Amygdala (tissue), 56 donors: ENCODE measurements at places on chromosomes 5 and 9.

GRCh38 chr5:170000155-170000554, 19.9 kb upstream of the INSYN2B start:
- DNase-seq = no peak

DNA sequence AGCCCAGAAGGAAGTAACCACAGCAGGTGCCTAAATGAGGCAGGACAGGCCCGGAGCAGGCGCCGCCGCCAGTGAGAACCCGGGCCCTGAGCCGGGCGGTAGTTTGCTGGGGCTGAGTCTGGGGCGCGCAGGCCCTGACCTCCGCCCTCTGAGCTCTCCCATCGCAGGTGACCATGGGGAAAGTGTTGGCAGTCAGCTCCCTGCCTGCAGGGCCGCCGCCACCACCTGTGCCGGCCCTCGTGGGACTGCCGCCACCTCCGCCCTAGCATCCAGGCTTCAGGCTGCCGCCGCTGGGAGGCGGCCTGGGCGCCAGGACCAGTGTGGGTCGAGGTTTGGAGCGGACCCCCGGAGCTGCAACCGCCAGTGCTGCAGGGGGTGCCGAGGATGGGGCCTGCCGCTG, 61.1 kb downstream of the TARS1 start:
- DNase-seq = no peak

DNA sequence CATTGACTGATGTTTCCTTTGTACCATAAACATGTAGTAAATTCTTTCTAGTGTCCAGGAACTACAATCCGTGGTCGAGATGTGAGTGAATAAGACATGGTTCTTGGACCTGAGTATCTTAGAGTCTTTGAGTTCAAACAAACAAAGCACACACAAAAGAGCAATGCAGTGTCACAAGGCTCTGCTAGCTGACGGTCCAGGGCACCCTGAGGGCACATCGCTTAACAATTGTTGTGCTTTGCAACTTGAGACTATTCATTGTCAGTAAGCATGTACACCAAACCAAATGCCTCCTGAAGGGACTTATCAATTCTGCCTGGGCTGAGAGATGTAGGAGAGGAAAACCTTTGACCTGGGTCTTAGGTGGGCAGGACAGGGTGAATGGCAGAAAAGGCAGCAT, 84.8 kb downstream of the CAMK4 start:
- no peak for DNase-seq

DNA sequence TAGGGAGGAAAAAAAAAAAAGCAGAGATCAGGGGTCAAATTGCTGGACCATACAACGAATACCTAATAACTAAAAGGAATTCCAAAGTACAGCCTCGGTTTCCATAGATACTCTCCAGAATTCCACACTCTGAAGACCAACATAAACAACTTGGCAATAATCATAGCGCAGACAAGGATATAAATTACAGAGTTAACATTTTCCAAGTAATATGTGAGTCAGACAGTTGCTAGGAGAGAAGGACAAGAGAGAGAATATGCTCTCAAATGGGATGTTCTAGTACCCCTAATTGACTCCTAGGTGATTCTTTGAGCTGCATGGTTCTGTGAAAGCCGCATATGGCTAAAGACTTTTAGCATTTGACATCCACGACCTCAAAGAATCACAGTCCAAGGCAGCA, 165.2 kb downstream of the FRMD3 start:
- no peak for DNase-seq

- DNase-seq = no peak
These were observed 85.1 kb downstream of the FGF1 start for GRCh38 chr5:142600611-142601358.

GRCh38 chr9:135021393-135021789, 66.1 kb upstream of the OLFM1 start:
- no peak for DNase-seq

GRCh38 chr9:83355024-83355444, 183.2 kb downstream of the FRMD3 start:
- DNase-seq = no peak

DNA sequence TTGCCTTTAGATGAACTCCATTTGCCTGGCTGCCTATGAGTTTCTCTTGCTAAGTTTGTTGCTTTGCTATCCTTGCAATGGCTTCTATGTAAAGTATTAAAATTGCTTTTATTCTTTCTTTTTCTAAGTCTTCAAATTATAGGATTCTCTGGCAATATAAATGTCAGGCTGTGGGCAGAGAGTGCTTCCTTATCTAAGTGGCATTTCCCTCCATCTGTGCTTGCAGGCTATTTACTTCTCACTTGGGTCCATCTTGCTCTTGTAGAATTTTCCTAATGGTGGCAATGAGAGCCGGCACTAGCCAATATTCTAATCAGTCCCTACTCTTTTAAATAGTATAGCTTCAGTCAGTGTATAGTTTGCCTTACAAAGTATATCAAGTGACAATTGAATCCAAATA, 63.3 kb downstream of the FAM174A start:
- no peak for DNase-seq

DNA sequence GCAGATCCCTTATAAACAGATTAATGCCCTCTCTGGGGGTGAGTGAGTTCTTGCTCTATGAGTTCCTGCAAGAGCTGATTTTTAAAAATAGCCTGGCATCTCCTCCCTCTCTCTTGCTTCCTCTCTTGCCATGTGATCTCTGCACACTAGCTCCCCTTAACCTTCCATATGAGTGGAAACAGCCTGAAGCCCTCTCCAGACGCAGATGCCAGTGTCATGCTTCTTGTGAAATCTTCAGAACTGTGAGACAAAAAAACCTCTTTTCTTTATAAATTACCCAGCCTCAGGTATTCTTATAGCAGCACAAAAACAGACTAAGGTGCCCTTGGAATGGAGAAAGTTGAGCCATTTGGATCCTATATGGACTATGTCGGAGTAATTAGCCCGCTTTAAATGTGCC, 559.7 kb upstream of the CYLC2 start:
- DNase-seq = no peak

DNA sequence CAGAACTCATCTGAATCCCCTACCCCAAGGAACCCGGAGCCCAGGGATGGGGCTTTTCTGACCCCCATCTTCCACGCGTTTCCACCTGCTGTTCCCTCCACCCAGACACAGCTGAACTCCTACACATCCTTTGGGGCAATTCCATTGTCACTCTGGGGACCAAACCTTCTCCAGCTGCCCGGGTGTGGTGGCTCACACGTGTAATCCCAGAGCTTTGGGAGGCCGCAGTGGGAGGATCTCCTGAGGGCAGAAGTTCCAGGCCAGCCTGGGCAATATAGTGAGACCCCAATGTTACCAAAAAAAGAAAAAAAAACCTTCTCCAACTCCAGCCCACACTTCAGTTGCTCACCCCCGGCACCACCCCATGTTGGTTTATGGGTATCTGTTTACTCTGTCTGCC, 8.1 kb downstream of the EPB41L4B start:
- no peak for DNase-seq

DNA sequence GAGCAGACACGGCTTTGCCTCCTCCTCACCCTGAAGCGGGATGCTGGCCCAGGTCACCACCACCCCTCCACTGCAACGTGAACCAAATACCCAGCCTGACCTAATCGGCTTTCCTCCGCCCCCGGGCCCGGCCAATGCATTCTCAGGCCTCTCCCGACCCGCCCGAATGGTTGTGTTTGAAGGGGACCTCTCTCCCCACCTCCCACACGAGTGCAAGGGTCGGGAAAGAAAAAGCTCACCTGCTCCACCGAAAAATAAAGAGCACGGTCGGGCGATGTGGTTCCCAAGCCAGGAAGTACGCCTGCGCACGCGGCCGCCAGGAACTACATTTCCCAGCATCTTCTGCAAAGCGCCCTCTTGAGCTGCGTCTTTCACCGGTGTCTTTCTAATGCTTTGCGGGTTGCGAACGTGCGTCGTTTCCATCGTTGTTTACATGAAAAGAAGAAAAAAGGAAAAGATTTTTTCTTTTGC, at the start of gene ZNF883:
Gene ZNF883, minus strand, starts transcription at position 282 of the 471 bp plus-strand sequence.
- no peak for DNase-seq

DNA sequence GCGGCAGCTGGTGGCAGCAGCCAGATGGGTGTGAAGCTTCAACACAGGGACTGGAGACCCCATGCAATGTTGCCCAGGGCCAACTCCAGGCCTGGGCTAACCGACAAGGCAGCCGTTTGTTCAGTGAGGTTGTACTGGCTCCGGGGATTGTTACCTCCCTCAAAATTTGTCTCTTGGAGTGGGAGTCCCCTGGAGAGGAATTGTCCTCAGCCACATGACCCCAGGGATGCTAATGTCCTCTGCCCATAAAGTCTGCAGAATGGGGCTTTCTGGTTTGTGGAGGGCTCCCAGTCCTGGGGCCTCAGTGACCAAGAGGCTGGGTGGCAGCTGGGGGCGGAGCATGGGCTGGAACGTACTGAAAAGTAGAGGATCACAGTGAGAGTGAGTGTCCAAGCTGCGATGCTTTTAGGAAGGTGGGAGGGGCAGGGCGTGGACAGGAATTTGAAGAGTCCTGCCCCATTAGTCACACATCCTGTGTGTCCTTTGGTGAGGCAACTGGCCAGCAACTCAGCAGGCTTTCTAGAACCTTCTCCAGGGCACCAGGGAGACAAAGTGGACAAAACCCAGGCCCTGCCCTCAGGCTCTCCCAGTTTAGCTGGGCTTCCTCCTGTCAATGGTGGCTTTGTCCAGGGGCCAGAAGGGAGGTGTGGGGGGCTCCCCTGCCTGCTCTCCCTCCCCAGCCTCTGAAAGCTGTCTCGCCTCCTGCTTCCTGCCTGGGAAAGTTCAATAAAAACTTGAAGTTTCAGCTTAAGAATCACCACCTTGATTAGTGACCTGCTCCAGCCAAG, 114.0 kb downstream of the NSG2 start:
- DNase-seq = no peak

- DNase-seq = no peak
These were observed 1.8 kb downstream of the ARRDC1 start for GRCh38 chr9:137607141-137607857.

GRCh38 chr5:163104464-163104863, 332.9 kb upstream of the CCNG1 start:
- no peak for DNase-seq

- no peak for DNase-seq
These were observed 371.0 kb downstream of the ICE1 start for GRCh38 chr5:5793242-5794117.

GRCh38 chr9:1726993-1727759, 288.0 kb upstream of the SMARCA2 start:
- no peak for DNase-seq

DNA sequence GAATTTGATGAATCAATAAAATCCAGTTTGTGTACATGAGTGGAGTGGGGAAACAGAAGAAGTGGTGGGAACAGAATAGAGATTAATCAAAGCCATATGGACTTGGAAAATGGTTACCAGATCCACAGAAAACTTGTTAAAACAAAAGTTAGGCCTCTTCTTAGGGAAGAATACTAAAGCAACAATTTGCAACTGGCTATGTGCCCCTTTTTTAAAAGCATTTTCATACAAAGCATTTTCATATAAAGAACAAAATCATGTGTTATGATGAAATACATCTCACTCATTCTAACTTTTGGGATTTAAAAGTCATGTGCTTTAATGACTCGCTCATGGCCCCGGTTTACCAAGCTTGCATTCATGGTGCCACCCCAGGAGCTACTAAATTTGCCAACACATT, 276.9 kb downstream of the EFNA5 start:
- DNase-seq = no peak

GRCh38 chr9:35892051-35892450, 14.0 kb upstream of the HRCT1 start:
- no peak for DNase-seq

DNA sequence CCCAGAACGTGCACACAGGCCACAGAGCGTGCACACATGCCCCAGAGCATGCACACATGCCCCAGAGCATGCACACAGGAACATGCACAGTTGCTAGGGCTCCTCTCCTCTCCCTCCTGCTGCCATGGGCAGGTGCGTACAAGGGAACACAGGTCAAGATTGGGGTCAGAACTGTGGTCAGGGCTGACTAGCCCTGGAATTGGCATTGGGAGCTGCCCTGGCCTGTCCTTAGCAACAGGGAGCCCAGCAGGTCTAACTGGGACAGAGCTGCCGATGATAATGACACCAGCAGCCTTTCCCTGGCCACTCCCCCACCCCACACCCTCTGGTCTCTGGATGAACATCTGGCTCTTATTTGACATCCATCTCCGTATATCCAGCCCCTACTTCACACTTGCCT, 8.0 kb downstream of the PCDH1 start:
- DNase-seq = no peak

GRCh38 chr9:131433302-131433854, 39.5 kb downstream of the PRRC2B start:
- DNase-seq = no peak

DNA sequence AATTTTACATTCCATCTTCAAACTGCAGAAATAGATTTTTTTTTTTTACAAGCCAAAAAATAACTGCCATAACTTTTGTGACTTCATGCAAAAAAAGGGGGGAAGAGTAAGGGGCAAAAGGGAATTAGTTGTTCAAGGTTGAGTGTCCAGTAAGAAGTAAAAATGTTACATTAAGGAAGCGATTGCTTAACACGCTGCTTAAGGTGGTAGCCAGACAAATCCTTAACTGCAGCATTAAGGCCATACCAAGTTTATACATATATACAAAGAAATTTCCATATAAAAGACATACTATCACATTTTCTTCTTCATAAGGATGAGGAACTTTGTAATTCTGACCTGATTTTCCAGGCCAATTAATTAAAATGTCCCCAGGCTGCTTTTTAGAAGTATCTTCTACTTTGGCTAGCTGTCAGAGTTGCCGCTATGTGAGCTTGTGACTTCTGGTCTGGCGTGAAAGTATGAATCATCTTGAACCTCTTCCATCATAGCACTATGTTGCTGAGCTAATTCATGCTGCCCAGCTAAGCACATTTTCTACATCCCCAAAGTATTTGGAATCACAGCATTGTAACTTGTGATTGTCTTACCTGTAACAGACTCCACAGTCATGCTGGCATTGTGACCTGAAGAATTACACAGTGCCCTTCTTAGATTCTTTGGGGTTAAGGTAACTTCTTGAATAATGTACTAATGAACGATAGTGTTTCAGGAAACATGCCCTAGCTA, 40.0 kb downstream of the G3BP1 start:
- no peak for DNase-seq

- no peak for DNase-seq
These were observed 37.0 kb upstream of the IL7R start for GRCh38 chr5:35819668-35820067.

GRCh38 chr5:150758203-150758530, 650 bp downstream of the DCTN4 start:
- DNase-seq = no peak

DNA sequence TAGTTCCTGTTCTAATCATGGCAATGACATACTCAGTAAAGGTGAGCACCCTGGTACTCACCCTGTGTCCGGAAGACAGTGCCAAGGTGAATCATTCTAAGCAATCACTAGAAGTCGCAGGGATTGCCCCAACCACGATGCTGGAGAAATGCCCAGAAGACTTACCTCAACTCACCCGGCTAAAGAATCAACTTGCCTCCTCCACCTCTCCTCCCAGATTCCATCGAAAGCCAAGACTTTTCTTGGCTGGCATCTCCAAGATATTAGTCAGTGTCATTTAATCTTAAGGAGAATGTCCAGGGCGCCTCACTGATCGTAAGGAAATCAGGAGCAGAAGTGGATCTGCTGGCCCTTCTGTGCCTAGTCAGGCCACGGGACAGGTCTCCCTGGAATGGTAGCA, 204.9 kb downstream of the ERCC6L2 start:
- DNase-seq = no peak

GRCh38 chr5:118314931-118315330, 673.4 kb downstream of the DTWD2 start:
- DNase-seq = no peak
